ENCODE measurements at places on chromosomes 12 and 14. TPM values are rescaled to one million over a fixed set of nuclear protein-coding genes. Genes with fewer than 3 reads are reported as not detected.

GAPDH gene
- total RNA-seq = 3,748 TPM

TAS2R8 gene
- not detected for total RNA-seq

ARPC3 gene
- 411 TPM for total RNA-seq

PLEKHH1 gene
- 5.0 TPM for total RNA-seq

PMCH gene
- total RNA-seq = not detected

KLHL33 gene
- total RNA-seq = not detected

SLC10A1 gene
- 0.03 TPM for total RNA-seq

P2RX7 gene
- total RNA-seq = 3.8 TPM

SPIC gene
- total RNA-seq = not detected

SERPINA1 gene
- 1.2 TPM for total RNA-seq

MYO1A gene
- not detected for total RNA-seq

SLC38A6 gene
- 38.1 TPM for total RNA-seq

TAS2R50 gene
- not detected for total RNA-seq

TMBIM4 gene
- total RNA-seq = 122 TPM

ZDHHC22 gene
- not detected for total RNA-seq

IL26 gene
- total RNA-seq = not detected

LRP1 gene
- total RNA-seq = 34.1 TPM

RNF34 gene
- total RNA-seq = 76.7 TPM

ADAMTS20 gene
- total RNA-seq = 0.22 TPM

CLEC9A gene
- not detected for total RNA-seq

PRH2 gene
- not detected for total RNA-seq

DYNC1H1 gene
- 265 TPM for total RNA-seq

GSC gene
- total RNA-seq = not detected

Data from A172 (cell line).